Bronchial epithelial cell (primary cell): ENCODE measurements at places on chromosomes 3 and 15. TPM values are rescaled to one million over a fixed set of nuclear protein-coding genes. Genes with fewer than 3 reads are reported as not detected.

The LDHAL6B gene
- total RNA-seq, result not detected in 2 replicates

The SLC41A3 gene
- 40.1 and 61.6 TPM in 2 replicates for total RNA-seq

The FBLN2 gene
- 3.8 and 4.7 TPM in 2 replicates for total RNA-seq

The TM6SF1 gene
- 2.6 and 3.1 TPM in 2 replicates for total RNA-seq

The CELSR3 gene
- total RNA-seq, result 1.0 and 1.1 TPM in 2 replicates

The CRTAP gene
- 114 and 155 TPM in 2 replicates for total RNA-seq

The ROBO1 gene
- 20.8 and 66.6 TPM in 2 replicates for total RNA-seq

The MRAS gene
- total RNA-seq, result 2.9 and 3.2 TPM in 2 replicates

The APOD gene
- total RNA-seq, result 0.77 and 3.9 TPM in 2 replicates

The CEP97 gene
- 12.0 and 13.4 TPM in 2 replicates for total RNA-seq

The HMG20A gene
- 9.7 and 16.0 TPM in 2 replicates for total RNA-seq

The CMTM8 gene
- total RNA-seq, result 0.79 and 1.2 TPM in 2 replicates
